ENCODE measurements at places on chromosomes 2 and 18.

DNA sequence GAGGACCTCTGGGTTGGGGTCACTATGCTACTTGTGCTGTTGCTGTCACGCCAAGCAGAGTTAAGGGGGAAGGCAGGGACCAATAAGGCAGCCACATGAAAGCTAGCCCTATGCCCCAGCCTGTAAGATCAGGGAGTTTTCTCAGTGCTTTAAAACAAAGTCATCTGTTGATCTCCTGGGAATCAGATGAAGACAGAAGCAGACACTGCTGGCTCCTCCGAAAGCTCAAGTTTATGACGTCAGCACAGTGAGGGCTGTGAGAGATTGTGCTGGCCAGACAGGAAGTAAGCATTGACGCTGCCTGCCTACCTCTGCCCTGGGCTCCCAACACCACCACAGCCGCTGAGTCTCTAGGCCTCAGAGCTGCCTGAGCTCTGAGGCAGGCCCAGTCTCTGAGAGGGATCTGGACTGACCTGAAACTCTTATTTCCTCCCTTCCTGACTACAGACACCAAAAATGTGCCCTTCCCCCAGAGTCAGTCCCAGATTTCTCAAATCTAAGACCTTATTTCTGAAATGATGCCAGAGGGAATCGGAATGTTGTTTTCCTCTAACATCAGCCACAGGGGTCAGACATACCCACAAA is 118.1 kb upstream of the EPAS1 start:
- DNase-seq: peak; percentile 38

DNA sequence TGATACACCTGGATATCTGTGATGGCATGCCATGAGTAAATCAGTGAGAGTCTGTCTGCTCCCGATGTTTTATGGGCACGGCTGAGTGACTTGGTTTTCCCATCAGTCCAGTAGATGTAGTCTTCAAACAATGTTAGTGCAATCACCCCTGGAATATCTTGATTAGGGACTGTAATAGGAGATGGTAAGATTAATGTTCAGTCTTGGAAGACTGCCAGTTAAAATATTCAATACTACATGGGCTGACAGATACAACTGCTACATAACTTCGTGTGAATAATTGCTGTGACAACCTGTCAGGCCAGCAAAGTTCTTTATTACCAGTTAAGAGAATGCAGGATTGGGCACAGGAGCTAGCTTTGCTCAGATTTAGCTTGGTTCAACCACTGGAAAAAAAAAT is 1673.3 kb downstream of the LRP1B start:
- DNase-seq: no peak

DNA sequence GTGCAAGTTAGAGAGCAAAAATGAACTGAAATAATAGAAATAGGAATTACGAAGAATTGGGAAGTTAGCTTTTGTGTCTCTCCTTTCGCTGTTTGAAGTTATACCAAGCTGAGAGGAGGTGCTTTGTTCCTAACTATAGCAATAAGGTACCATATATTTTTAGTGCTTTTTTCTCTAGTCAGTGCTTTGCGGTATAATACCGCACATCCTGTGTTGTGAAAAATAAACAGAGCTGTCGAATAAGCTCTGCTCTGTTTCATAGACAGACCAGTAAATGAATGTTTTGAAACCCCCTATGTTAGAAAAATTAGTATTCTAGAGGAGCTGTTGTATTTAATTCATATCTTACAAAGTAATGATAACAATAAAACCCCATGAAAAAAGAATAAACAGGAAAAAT is 130.8 kb downstream of the MAP4K4 start:
- DNase-seq: no peak

DNA sequence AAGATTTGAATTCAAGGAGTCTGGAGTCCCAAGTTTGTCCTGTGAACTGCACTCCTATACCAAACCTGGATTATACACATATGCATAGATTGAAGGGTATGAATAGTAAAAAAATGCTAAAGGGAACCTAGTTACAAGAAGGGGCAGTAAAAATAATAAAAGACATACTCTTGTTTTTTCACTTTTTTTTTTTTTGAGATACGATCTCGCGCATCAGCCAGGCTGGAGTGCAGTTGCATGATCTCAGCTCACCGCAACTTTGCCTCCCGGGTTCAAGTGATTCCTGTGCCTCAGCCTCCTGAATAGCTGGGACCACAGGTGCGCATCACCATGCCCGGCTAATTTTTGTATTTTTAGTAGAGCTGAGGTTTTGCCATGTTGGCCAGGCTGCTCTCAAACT is 22.3 kb downstream of the KRTCAP3 start:
- no peak for DNase-seq

GRCh38 chr2:173808718-173809117 is 156.5 kb downstream of the SP3 start:
- no peak for DNase-seq

DNA sequence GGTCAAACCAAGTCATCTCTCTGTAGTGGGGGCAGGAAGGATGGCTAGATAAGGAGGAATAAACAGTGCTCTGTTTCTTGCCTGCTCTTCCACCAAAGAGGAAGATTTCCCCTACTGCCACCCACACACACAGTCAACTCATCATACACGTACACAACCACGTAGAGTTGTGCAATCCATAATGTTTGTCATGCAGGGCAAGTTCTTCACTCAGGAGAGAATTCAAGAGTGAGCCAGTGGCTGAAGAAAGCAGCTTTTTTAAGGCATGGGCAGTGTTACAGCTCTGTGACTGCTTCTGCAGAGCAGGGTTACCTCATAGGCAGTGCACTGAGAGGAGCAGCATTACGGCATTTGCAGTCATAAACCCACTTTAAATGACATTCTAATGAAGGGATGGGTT is 283.0 kb downstream of the RND3 start:
- no peak for DNase-seq

- DNase-seq: no peak
These were observed 5.4 kb upstream of the RNASEH1 start for GRCh38 chr2:3563521-3563976.

GRCh38 chr2:9954136-9954535 is 2.6 kb downstream of the GRHL1 start:
- no peak for DNase-seq

- DNase-seq: no peak
These were observed 261.0 kb upstream of the DDX18 start for GRCh38 chr2:117553448-117553847.

DNA sequence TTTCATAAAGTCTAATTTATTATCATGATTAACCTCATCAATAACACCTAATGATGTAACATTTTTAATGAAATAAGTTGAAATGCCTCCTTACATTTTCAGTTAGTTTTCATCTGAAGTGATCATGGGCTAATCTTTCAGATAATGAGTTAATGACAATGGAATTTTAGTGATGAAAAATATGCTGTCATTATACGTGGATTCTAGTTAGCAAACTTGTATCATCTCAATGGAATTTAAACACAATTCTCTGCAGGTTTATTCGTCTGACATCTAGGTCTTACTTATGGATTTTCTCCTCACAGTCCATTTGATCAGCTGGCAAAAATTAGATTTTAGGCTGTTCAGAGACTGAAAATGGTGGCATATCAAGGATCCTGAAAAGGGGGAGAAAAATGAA is 885.0 kb downstream of the SLC4A3 start:
- no peak for DNase-seq

DNA sequence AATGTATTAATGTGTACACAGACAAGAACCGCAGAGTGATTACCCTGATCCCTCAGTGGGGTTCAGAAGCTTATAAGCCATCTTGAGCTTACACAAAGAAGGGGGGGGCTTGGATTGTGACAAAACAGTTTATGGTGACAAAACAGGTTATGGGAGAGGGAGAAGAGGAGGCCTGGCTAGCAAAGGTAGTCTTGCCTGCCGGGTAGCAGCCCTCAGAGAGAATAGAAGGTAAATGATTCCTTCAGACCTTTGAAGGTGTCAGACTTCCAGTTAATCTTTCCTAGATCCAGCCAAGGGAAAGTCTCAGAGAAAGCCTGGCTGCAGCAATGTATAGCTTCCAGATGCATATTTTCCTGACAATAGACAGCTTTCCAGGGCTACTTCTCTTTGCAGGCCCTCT is 44.6 kb upstream of the RAPH1 start:
- DNase-seq: no peak

DNA sequence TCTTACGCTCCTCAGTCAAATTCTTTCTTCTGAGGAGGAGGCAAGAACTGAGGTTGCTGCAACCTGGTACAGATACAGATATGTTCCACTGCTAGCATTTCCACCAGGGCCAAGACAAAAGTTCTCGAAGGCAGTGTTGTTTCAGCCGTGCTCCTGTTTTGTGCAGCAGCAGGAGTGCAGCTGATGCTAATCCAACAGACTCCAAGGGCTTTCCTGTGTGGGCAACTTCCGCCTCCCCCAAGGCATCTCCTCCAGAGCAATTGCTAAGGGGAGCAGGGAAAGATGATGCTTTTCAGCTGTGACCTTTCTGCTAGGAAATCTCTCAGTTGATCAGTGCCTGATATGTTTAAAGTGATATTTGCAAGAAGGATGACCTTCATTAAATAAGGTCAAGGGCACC is 52.6 kb upstream of the DAPL1 start:
- no peak for DNase-seq

- no peak for DNase-seq
These were observed 98.6 kb downstream of the CAPN13 start for GRCh38 chr2:30708491-30709290.

- DNase-seq: no peak
These were observed 469.0 kb downstream of the EPHA4 start for GRCh38 chr2:221102896-221103688.

DNA sequence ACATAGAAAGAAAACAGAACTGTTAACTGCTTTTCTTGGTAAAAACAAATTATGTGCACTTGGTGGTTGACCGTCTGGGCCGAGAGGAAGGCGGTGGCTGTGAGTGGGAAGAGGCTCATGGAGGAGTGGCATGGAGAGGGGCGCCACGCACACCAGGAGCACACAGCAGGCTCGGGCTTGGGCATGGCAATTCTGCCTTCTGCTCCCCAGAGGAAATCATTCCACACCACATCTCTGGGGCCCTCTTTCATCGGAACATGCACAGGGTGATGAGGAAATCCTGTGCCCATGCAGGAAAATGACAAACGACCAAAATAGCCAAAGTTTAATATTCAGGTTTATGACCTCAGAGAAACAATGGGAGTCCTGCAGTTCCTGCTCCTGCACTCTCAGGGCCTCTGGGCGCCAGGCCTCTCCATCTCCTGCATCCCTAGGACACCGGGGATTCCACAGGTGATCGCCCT is 26.4 kb downstream of the WDFY1 start:
- no peak for DNase-seq

DNA sequence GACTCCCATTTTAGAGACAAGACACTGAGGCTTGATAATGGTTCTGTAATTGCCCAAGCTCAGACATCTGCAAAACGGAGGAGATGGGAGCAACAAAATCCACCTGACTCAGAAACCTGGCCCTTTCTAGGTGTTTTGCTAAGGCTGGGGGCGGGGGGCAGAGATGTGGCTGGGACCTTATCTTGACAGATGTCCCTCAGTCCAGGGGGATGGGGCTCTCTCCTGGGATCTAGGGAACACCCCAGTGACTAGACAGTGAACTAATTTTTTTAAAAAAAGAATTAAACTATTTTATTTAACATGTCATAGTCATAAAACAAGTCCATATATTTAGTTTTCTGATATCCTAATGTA is 32.0 kb upstream of the HAAO start:
- DNase-seq: no peak

GRCh38 chr2:29024882-29025430 is 43.9 kb downstream of the TOGARAM2 start:
- DNase-seq: no peak

DNA sequence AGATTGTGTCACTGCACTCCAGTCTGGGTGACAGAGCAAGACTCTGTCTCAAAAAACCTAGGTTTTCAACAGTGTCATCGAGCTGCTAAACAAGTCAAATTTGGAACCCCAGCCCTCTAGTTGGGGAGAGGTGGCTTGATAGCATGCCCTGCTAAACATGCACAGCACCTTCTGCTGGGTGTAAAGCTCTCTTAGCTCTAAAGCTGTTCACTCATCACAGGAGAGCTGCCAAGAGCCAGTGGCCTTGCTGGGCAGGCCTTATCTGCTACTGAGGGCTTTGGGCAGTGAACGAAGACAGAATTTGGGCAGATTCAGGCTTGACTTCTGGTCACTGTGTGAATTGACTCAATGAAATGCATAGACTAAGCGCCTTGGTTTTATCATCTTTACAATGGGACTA is 101.3 kb downstream of the LYPD1 start:
- no peak for DNase-seq

DNA sequence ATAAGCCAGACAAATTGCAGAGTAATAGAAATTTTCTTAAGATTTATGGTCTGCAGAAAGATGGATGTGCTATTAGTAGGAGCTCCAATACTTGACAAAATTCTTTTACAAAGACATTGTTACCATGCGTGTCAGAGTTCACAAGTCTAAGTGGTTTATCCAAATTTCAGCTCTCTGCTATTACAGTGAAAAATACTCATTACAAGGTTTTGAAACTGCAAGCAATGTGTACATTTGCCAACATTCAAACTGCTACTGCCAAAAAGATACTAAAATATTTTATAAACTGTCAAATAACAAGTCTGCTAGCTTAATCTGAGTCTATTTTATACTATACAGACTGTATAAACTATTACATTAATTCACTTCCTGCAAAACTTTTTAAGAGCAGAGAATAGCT is 1341.5 kb upstream of the ACVR2A start:
- no peak for DNase-seq

GRCh38 chr2:1843646-1844045 is 99.3 kb upstream of the PXDN start:
- no peak for DNase-seq

DNA sequence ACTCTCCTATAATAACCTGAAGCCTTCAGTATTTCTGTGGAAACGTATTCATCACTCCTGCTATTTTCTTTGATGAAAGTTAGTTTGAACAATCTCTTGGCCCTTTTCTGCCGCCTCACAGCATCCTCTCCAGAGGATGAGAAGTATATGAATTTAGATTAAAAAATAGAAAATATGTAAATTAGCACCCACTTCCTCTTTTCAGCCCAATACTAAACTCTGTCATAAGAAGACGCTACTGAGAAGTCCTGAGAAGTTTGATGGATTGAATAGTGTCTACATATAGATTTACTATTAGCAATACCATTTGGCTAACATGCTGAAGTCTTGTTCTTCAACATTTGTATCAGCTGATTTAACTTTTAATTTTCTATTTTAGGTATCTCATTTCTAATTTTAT is 526.4 kb upstream of the SPHKAP start:
- DNase-seq: no peak

- no peak for DNase-seq
These were observed 595.9 kb downstream of the DSC3 start for GRCh38 chr18:30446605-30447004.

DNA sequence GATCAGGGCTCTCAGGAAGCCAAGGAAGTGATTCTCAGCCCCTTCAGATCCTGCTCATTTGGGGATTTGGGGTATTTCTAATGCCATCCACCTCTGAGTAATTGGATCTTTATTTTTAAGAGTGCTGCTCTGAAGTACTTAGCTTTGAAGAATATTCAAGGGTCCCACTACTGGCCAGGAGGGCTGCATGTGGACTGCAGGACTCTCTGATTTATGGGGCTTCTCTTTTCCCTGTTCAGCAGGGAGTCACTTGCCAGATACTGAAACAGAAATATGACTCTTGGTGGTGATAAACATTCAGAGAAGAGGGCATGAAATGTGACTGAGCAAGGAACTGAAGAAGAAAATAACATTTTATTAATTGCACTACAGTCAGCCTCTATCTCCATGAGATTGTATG is 138.5 kb downstream of the MTX2 start:
- DNase-seq: no peak
